Stimulated activated CD8-positive, alpha-beta memory T cell treated with anti-CD3 and anti-CD28 coated beads, Interleukin-12 subunit alpha, Interleukin-12 subunit beta, amount 100 ng/mL, for 4 hours (primary cell): ENCODE measurements at places on chromosomes 2 and 18.
A peak's percentile ranks its signal among the peaks of the same experiment; 100 is the strongest.

GRCh38 chr2:149490296-149490695 lies 97.3 kb downstream of the MMADHC start:
- no peak for DNase-seq

DNA sequence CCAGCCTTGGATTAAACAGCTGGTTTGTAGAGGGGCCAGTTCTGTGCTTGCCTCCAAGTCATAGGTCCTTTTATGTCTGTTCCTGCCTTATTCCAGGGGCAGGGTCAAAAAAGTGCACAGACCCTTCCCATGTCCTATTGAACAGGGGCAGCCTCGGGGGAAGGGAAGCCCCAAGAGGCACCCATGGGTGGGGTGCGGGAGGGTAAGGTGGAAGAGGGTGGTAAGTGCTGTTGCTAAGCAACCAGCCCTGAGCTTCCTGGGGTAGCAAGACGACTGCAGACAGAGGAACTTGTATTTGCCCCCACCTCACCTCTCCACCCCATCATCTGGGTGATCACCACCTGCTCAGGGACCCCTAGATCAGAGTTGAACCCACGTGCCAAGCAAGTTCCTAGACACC lies 7.7 kb downstream of the DNMT3A start:
- no peak for DNase-seq

DNA sequence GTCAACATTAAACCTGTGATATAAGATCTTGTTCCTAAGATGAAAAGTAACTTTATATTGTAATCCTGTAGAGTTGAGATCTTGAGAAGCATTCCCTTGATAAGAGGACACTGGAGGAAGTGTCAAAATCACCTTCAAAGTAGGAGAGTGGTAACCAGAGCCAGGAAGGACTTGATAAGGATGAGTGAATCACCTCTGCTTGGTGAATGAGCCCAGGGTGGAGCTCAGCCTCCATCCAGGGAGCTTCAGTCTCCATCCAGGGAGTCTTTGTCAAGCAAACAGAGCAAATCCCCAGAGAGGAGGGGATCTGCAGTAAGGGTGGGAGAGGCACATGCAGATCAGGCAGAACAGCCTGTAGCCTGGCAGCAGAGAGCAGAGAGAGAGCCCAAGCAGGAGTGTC lies 167.1 kb upstream of the SIX2 start:
- no peak for DNase-seq

- DNase-seq: no peak
Observed at GRCh38 chr2:144704709-144705095, 184.8 kb upstream of the ZEB2 start.

DNA sequence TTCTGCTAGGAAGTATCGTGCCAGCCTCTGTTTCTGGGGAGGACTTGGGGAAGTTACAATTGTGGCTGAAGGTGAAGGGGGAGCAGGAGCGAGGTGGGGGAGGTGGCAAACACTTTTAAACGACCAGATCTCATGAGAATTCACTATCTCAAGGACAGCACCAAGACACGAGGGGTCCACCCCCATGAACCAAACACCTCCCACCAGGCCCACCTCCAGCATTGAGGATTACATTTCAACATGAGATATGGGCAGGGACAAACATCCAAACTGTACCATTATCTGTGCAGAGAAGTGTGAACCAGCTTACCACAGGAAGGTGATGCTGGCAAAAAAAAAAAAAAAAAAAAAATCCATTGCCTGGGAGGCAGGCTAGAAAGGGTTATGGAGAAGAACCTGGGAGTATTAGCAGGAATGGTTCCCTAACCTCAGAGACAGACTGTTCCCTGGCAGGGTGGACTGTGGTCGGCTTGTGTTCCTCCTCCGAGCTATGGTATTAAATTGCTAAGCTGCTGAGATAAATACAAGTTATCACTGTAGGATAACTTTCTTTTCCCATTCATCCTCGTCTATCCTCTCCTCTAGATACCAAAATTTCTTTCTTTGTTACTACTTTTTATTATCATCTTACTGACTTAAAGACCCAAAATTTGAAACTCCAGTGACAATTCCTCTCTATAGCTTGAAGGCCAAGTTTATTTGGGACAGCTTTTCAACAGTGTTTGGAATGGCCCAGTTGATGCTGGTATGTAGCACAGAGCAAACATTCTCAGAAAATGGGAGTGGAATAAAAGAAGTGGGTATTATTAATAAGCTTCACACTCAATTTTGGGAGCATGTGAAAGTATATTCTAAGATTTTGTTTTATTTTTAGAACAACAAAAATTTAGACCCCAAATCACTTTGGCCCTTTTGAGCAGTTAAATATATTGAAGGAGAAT lies 73.7 kb upstream of the MAP3K20 start:
- DNase-seq: no peak

DNA sequence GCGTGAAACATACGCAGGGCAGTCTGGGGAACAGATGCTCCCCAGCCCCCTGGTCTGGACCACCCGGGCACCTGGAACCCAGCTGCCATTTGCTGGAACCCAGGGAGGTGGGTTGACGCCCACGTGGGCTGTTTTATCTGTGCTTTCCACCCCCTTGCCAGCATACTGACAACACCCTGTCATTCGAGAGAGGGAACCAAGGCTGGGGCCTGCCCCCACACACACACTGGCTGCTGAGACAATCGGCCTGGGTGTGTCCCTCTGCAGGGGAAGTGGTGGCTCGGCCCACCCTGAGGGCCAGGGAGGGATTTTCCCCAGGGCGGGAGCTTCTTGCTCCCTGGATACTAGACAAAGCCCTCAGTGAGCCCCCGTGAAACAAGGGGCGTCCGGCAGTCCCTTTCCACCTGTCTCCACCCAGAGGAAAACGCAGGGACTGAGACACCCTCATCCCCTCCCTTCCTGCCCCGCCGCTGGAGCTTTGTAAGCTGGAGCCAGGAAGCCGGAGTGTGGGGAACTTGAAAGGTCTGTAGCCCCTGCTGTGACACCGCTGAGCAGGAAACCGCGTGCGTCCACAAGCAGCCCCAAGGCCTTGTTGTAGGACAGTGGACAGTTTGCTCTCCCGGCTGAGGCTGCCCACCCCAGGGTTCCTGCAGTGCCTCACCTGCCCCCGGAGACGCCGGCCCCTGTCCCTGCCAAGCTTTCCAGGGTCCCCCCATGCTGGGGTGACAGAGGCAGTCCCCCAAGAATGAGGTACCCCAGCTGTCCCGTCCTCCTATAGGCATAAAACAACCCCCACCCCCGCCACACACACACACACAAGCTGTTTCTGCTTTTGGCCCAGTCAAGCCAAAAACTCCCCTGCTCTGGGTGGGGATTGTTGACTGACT lies 14.1 kb upstream of the KLF11 start:
- DNase-seq: peak; percentile 27

- no peak for DNase-seq
Observed at GRCh38 chr2:14255135-14255820, 377.2 kb upstream of the LRATD1 start.

GRCh38 chr2:235142601-235143000 lies 190.8 kb downstream of the SH3BP4 start:
- no peak for DNase-seq

DNA sequence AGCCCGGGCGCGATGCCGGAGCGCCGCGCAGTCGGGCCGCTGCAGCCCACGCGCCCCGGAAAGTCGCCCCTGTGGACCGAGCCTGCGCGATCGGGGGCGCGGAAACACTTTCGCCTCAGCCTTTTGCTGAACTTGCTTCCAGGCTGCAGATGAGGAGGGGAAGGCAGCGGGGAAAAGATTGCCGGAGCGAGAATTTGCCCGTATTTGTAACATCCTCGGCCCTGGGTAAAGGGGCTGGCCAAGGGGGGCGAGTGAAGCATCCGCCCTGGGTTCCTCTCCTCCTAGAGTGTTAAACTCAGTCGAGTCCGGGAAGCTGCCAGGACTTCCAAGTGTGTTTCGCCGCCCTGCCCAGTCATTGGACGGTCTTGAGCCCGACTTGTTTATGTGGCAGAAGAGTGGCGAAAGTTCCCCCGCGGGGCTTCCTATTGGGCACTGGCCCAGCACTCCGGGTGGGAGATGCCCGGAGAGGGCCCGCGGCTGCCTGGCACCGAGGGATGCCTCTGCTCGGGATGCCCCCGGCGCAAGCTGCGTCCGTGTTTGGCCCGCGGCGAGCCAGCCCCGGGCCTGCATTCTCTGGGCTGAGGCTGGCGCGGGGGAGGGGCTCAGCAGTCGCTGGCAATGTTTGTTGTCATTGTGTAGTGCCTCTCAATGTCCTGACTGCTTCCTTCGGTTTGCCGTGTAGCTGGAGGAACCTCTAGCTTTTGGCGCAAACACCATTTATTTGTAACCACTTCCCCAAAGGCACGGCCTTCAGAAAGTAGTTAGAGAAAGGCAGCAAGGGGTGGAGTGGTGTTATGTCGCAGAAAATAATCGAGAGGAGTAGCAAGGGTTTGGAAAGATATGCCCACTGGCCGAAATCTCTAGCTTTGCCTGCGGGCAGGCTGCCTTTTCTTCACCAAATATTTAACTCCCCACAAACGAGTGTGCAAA lies 1.1 kb downstream of the CYBRD1 start:
- DNase-seq: no peak

DNA sequence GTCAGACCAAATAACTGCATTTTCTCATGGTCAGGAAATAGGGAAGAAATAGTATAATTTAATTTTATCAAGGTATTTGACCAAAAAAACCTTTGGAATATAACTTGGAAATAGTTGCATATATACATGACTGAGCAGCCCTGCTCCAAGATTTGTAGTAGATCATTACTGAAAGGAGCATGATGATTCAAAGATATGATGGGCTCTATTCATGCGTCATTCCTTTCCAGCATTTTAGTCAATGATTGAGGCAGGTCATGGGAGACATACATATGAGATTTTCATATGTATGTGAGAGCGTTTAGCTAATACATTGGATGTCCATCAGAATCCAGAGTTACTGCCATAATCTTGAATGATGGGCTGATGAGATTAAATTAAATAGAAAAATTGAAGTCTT lies 74.5 kb downstream of the CAB39 start:
- DNase-seq: no peak

DNA sequence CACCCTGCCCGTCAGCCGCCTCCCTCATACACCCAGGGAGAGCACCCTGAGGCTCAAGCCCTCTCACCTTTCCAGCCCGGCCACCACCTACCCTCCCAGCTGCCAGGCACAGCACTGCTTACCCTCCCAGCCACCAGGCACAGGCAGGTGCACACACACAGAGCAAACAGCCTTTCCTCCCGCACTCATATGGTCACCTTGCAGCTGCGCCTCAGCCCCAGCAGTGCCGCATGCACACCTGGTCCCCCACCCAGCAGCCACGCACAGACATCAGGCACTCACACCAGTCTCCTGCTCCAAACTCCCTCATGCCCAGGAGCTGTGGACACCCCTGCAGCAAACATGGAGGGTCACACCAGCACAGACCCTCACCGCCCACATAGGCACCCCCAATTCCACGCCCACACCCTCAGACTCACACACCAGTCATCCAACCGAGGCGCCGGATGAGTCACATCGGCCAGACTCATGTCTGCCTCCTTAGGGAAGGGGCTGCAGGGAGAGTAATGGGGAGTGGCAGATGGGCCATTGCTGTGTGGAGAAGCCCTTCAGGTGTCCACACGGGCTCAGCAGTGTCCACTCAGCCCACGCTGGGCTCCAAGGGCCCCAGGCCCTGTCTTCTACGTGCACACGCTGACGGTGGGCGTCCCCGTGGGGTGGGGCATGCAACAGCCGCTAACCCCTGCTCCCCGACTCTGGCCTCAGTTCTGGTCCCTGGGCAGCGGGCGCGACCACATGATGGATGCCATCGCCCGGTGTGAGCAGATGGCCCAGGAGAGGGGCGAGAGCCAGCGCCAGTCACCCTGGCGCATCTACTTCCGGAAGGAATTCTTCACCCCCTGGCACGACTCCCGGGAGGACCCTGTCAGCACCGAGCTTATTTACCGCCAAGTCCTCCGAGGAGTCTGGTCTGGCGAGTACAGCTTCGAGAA lies 22.3 kb upstream of the GPR17 start:
- DNase-seq: no peak

DNA sequence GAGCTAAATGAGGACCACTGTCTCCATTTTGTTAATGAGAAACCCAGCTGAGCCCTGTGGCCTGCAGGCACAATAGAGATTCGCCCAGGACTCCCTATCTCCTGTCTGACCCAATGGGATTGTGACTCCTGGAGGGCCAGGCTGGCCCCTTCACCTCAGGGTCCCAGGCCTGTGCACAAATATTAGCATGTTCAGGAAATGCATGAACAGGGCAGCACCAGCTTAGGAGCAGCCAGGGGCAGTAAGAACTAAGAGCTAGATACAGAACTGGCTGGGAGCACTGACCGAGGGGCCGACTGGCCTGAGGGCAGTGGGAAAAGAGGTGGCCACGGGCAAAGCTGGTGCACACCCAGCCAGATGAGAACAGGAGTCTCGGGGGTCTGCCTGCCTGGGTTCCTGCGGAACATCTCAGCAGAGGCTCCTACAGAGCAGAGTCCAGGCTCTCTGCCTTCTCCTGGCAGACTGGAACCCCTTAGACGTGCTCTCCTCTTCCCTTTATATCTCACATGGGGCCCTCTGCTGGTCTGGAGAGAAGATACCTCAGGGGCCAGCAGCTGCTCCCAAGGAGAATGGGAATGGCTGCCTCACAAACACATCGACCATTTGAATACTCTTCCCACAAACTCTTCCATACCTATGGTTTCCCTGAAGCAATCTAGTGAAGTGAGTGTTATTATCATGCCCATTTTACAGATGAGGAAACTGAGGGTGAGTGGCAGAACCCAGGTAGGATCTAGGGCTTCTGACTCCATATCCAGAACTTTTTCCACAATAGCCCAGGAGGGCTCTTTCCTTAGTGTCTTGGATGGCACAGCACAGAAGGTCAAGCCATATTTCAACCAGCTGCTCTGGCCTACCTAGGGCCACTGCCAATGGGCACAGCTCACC lies 77.6 kb upstream of the OTOF start:
- DNase-seq: no peak

- DNase-seq: no peak
Observed at GRCh38 chr2:240637901-240638345, 12.6 kb downstream of the GPR35 start.

GRCh38 chr18:25146512-25146910 lies 205.5 kb downstream of the ZNF521 start:
- no peak for DNase-seq

DNA sequence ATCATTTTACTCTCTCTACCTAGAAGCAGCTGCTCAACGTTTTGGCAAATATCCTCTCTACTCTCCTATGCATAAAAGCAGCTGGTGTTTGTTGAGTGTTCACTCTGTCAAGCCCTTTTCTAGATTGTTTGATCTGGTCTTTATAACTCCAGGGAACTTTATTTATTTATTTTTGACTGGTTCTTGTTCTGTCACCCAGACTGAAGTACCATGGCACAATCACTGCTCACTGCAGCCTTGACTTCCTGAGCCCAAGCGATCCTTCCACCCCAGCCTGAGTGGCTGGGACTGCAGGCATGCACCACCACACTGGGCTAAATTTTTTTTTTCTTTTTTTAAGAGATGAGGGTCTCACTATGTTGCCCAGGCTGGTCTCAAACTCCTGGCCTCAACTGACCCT lies 12.7 kb downstream of the CATIP start:
- no peak for DNase-seq

DNA sequence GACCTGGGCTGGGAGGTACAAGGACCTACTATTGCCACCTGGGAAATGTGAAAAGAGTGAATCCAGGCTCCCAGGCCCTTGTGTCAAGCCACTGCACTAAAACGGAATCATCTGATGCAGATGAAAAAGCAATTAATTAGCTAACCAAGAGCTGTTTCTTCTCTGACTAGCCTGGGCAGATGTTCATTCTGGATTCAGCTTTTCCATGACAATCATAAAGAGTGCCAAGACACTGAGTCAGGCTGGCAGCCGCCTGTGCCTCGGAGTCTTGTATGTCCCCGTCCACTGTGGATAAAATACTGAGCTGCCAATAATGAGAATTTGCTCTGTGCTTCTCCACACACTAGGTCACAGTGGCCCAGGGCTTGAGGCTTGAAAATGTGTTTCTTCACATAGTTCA lies 21.7 kb upstream of the LCLAT1 start:
- DNase-seq: no peak
